ENCODE measurements at places on chromosomes 6 and 20. TPM values are rescaled to one million over a fixed set of nuclear protein-coding genes. Genes with fewer than 3 reads are reported as not detected.

GABRR1 gene
- total RNA-seq = not detected

SLC32A1 gene
- total RNA-seq = not detected

PDYN gene
- total RNA-seq = not detected

CALHM4 gene
- total RNA-seq = not detected

ULBP1 gene
- 0.64 TPM for total RNA-seq

MMP24 gene
- 3.4 TPM for total RNA-seq

GSTA3 gene
- not detected for total RNA-seq

PDE7B gene
- total RNA-seq = 0.07 TPM

TASP1 gene
- 18.6 TPM for total RNA-seq

DNA sequence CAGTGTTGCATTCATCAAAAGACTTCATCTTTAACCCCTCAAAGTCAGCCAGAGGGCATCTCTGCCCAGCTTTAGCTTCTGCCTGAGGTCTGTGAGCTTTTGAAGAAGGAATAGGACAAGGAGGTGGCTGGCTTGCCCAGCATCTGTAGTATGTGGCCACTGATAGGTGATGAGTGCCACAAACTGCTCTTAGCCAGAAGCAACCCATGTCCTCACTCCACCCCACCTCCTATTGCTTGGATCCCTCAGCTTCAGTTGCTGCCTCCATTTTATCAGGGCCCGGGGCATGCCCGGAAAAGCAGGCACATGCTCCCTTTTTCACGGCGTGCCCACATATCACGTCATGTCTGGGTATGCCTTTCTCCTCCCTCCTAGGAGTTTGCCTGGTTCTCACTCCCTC lies 11.9 kb upstream of the EFCAB8 start:
- peaks cover 3% of the 10 kb centered on the region for H3K4me1 ChIP-seq
- H3K4me3 ChIP-seq = no peak overlapping the region
- DNase-seq = no peak
- no peaks in the 10 kb centered on the region for H3K27me3 ChIP-seq
- H3K27ac ChIP-seq = no peak overlapping the region

GRCh38 chr6:138677538-138677937 lies 96.0 kb upstream of the CCDC28A start:
- no peak for DNase-seq
- no peak overlapping the region for H3K27ac ChIP-seq
- peaks cover 4% of the 10 kb centered on the region for H3K36me3 ChIP-seq
- no peak overlapping the region for H3K4me3 ChIP-seq
- no peaks in the 10 kb centered on the region for H3K27me3 ChIP-seq

DNA sequence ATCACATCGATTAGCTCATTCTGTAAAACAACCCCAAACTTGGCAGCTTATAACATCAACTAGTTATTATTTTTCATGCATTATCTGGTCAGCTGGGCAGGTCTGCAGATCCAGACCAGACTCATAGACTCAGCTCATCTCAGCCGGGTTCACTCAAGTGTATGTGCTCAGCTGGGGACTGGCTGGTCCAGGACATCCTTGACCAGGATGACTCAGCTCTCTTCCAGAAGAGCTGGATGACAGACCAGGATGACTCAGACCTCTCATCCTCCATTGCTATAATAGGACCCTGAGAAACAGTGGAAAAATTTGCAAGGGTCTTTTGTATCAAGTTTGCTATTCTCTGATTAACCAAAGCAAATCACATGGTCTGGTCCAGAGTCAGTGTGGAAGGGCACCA lies 312.5 kb upstream of the PLCB4 start:
- H3K4me1 ChIP-seq = peaks cover 4% of the 10 kb centered on the region
- no peak overlapping the region for H3K4me3 ChIP-seq
- DNase-seq = no peak
- no peaks in the 10 kb centered on the region for H3K27me3 ChIP-seq
- H3K27ac ChIP-seq = no peak overlapping the region

- no peak overlapping the region for H3K27ac ChIP-seq
- no peaks in the 10 kb centered on the region for H3K27me3 ChIP-seq
- H3K4me1 ChIP-seq = peaks cover 1% of the 10 kb centered on the region
- no peak overlapping the region for H3K4me3 ChIP-seq
- DNase-seq = no peak
- peaks cover 3% of the 10 kb centered on the region for H3K36me3 ChIP-seq
Observed at GRCh38 chr6:142339968-142340658, 38.3 kb downstream of the ADGRG6 start.

DNA sequence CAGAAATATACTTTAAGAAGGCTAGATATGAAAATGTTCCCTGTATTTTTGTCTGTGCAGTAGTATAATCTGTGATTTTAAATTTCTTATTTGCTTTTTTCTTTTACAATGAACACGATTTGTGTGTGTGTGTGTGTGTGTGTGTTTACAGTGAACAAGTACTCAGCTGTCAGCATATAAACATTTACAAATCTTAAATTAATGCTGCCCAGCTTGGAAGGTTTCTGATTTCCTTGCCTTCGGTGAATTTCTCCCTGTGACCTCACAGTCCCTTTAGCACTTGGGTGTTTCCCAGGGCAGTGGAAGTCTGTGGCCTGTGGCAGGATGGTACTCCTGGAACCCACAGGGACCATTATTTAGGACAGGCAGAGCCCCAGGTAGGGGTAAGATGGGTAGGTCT lies 37.6 kb downstream of the TXLNB start:
- H3K4me1 ChIP-seq = no peaks in the 10 kb centered on the region
- no peaks in the 10 kb centered on the region for H3K36me3 ChIP-seq
- peaks cover 5% of the 10 kb centered on the region for H3K27me3 ChIP-seq
- DNase-seq = no peak
- H3K27ac ChIP-seq = no peak overlapping the region
- H3K4me3 ChIP-seq = no peak overlapping the region

- H3K27ac ChIP-seq = no peak overlapping the region
- peaks cover 4% of the 10 kb centered on the region for H3K4me1 ChIP-seq
- H3K27me3 ChIP-seq = peaks cover 23% of the 10 kb centered on the region
- no peak for DNase-seq
- H3K36me3 ChIP-seq = no peaks in the 10 kb centered on the region
- no peak overlapping the region for H3K4me3 ChIP-seq
Observed at GRCh38 chr20:50187403-50188051, 3.1 kb upstream of the CEBPB start.

- no peak overlapping the region for H3K4me3 ChIP-seq
- no peaks in the 10 kb centered on the region for H3K36me3 ChIP-seq
- no peaks in the 10 kb centered on the region for H3K4me1 ChIP-seq
- H3K27ac ChIP-seq = no peak overlapping the region
- DNase-seq = no peak
Observed at GRCh38 chr6:72873433-72873832, 251.6 kb downstream of the KCNQ5 start.

GRCh38 chr20:47774131-47774777 lies 11.0 kb downstream of the SULF2 start:
- no peak overlapping the region for H3K27ac ChIP-seq
- no peak for DNase-seq
- peaks cover 7% of the 10 kb centered on the region for H3K4me1 ChIP-seq
- no peaks in the 10 kb centered on the region for H3K27me3 ChIP-seq
- peaks cover 13% of the 10 kb centered on the region for H3K36me3 ChIP-seq
- H3K4me3 ChIP-seq = no peak overlapping the region

GRCh38 chr20:58542411-58543095 lies 27.4 kb upstream of the APCDD1L start:
- peaks cover 8% of the 10 kb centered on the region for H3K4me1 ChIP-seq
- H3K27ac ChIP-seq = no peak overlapping the region
- no peak for DNase-seq
- H3K27me3 ChIP-seq = peaks cover 23% of the 10 kb centered on the region
- no peaks in the 10 kb centered on the region for H3K36me3 ChIP-seq

DNA sequence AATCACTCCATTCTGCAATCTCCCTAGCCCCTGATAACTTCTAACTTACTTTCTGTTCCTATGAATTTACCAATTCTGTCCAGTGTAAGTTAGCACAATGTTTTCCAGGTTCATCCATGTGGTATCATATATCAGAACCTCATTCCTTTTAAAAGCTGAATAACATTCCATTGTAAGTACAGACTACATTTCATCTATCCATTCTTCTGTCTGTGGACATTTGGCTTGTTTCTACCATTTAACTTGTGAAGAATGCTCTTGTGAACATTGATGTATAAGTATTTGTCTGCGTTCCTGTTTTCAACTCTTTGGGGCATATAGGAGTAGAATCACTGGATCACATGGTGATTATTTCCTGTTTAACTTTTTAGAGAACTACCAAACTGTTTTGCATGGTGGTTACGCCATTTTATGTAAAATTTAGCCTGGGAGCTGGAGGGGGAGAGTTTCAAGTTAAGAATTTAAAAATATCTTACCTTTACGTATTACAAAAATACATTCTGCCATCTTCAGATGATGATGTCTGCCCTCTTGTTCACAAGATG lies 156.5 kb downstream of the BTBD3 start:
- peaks cover 1% of the 10 kb centered on the region for H3K27me3 ChIP-seq
- DNase-seq = no peak
- no peak overlapping the region for H3K27ac ChIP-seq
- no peaks in the 10 kb centered on the region for H3K4me1 ChIP-seq

DNA sequence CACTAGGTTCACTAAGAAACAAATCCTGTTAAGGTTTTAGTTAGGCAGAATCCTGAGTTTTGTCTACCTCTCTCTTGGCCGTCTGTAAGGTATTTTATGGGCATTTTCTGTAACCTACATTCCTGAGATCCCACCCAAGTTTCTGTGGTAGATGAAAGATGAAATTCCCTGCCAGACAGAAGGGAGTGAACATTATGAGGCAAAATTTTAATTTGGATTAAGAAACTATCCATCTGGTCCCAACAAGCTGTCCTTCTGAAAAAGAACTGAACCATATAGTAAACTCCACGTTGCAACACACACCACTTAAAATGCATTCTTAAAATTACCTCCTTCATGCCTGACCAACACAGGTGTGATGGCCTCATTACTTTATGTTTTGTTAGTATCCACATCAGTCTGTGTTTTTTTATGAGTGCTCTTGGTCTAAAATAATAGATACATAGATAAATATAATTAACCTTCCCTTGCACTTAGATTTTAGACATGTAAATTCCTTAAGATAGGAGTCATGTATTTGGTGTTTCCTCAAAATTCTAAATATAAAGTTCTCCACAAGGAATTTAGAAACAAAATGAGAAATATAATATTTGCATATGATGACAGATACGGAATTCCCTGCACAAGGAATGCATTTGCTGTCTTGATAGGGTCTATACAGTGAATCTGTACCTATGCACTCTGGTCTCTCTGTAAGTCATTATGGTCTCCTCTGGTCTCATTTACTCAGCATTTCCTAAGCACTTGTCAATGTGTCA lies 86.5 kb downstream of the CHD6 start:
- no peak for DNase-seq
- peaks cover 15% of the 10 kb centered on the region for H3K4me1 ChIP-seq
- peaks cover 10% of the 10 kb centered on the region for H3K36me3 ChIP-seq

DNA sequence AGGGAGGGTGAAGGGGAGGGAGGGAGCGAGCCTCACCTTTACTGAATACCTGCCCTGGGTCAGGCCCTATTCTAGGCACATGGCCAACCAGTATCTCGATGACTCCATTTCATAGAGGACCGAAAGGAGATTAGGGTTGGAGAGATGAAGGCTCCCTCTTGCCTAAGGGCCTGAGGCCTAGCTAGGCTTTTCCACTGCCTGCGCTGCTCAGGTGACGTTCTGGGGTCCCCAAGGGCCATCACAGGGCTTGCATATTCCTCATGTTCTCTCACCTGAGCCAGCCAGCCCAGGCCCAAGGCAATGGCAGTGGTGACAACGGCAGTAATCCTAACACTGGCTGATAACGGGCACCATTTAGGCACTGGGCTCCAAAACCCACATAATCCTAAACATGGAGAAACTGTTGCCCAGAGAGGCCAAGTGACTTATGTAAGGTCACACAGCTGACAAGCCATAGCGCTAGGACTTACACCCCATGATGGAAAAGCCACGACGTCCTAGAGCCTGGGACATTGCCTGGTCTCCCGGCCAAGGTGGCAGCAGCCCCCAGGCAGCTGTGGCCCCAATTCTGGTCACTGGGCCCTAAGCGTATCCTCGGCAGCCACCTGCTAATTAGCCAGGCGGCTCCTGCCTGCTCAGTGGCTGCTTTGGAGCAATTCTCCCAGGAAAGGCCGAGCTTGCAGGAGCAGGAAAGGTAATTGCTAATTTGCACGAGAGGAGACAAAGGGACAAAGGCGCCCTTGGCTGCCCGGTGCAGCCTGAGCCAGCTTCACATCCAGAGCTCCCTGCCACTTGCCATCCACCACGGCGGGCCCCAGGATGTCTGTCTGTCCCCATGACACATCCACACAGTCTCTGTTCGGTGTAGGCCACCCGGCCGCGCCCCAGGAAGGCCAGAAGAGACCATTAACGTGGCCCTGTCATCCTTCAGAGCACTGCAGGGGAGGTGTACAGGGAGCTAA lies 21.5 kb downstream of the NOL4L start:
- H3K4me3 ChIP-seq = no peak overlapping the region
- H3K27ac ChIP-seq = no peak overlapping the region
- DNase-seq = no peak
- no peaks in the 10 kb centered on the region for H3K36me3 ChIP-seq
- H3K4me1 ChIP-seq = peaks cover 19% of the 10 kb centered on the region
- H3K27me3 ChIP-seq = peaks cover 11% of the 10 kb centered on the region

GRCh38 chr6:31970604-31971271 lies 1.2 kb downstream of the DXO start:
- H3K36me3 ChIP-seq = peaks cover 21% of the 10 kb centered on the region
- no peaks in the 10 kb centered on the region for H3K27me3 ChIP-seq
- peak overlapping the region; percentile 100 for H3K27ac ChIP-seq
- H3K4me3 ChIP-seq = peak overlapping the region; percentile 95
- no peak for DNase-seq

DNA sequence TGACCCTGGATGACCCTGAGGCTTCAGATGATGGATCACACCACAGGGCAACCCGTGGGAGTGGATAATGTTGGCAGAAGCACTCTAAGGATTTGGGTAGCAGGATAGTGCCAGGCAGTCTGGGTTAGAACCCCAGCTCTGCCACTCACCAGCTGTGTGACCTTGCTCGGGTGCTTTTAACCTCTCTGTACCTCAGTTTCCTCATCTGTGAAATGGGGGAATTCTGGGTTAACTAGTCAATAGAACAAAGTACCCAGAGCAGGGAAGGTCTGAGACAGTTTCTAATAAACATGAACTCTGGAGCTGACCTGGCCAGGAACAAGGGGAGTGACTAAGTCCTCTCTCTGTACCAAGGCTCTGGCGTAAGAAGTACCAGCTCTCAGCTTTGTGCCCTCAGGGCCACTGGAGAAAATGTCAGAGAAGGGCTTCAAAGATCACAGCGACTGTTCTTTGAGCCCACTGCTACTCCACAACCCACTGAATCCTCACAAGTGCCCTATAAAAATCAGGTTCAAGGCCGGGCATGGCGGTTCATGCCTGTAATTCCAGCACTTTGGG lies 14.7 kb upstream of the NOL4L start:
- H3K27me3 ChIP-seq = peaks cover 22% of the 10 kb centered on the region
- H3K4me1 ChIP-seq = peaks cover under 1% of the 10 kb centered on the region
- no peaks in the 10 kb centered on the region for H3K36me3 ChIP-seq
- H3K27ac ChIP-seq = no peak overlapping the region

Data from progenitor cell of endocrine pancreas (in vitro differentiated cells).